NCI-H774 (cell line): ENCODE measurements at places on chromosomes 2 and 18.

DNA sequence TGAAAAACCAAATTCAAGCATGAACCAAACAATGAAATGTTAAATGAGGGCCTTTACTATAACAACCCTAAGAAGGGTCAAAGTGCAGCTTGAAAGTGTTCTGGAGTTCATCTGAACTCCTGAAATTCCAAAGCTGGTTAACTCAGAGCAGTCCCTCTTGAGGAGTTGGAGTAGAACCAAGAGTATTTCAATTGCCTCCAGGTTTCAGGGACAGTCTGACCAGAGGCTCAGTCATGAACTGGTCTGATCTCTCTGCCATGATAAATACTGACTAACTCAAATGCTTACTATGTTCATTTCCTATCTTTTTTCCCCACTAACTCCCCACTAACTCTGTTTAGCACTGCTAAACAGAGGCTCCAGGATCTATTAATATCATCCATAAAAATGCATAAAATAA is 2.7 kb downstream of the STARD7 start:
- DNase-seq, result no peak

GRCh38 chr2:72515696-72516095 is 310.1 kb downstream of the EXOC6B start:
- no peak for DNase-seq

GRCh38 chr18:12819322-12819721 is 64.7 kb downstream of the PTPN2 start:
- DNase-seq, result no peak

GRCh38 chr2:73187549-73187948 is 14.8 kb upstream of the NOTO start:
- DNase-seq, result no peak

GRCh38 chr18:59056706-59057492 is 82.8 kb upstream of the SEC11C start:
- peak; percentile 43 for DNase-seq

- no peak for DNase-seq
These were observed 634 bp upstream of the CNDP1 start for GRCh38 chr18:74533666-74534065.

DNA sequence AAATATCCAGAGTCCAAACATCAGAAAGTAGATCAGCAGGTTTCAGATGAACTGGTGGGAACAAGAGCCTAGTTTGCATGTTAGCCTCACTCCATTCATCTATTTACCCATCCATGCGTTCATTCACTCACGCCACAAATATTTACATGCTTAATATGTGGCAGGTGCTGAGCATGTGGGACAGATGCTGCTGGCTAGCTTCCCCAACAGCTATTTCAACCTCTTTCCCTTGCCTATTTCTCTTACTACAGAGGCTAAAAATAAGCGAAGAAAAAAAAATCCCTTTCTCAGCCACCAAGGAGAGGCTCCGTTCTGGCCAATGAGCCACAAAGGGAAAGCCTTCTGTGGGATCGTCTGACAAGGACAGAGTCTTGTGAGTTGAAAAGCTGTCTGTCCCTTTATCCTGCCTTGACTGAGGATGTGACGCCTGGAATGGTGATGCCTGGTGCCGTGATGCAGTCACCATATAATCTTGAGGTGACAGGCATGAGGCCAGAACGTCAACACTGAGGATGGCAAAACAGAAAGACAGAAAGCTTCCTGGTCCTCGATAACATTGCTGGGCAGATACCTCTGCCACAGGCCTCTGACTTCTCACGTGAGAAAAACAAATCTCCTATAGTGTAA is 78.2 kb downstream of the KCTD1 start:
- peak; percentile 85 for DNase-seq

- no peak for DNase-seq
These were observed 54.7 kb downstream of the RTN4 start for GRCh38 chr2:54995553-54995952.

- DNase-seq, result no peak
These were observed 26.8 kb downstream of the DSG4 start for GRCh38 chr18:31403409-31403808.

DNA sequence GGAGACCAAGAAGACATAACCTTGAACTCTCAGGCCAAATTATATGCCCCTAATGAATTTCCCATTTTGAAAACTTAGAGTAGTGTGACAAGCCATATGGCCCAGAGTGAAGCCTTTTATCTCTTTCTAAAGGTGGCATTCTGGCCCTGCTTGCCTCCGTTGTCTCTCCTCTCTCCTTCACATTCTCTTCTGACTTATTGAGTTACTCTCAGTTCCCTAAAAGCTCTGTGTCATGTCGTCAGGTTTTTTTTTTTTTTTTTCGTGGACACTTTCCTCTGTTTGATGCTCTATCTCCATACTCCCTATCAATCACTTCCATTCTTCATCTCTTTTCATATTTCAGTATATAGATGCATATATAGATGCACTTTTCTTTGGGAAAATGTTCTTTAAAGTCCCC is 128.1 kb upstream of the RPRM start:
- DNase-seq, result no peak

- DNase-seq, result no peak
These were observed 253.1 kb downstream of the SH3BP4 start for GRCh38 chr2:235204948-235205347.

DNA sequence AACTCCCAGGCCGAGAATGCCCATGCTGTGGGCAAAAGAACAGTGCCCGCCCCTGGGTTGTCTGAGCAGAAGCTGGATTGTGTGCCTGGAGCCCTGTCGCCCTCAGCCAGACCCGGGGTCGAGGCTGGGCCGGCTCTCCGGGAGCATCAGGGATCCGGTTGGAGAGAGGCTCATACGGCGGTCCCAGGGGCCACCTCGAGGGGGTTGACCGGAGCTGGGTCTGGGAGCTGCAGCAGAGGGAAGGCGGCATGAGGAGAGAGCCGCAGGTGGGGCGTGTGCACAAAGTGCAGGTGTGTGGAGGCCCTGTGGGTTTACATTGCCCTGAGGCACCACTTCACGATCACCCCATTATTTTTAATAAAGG is 39.5 kb downstream of the MBP start:
- no peak for DNase-seq

GRCh38 chr18:31688606-31689005 is 4.2 kb upstream of the B4GALT6 start:
- no peak for DNase-seq

GRCh38 chr18:36298126-36298741 is 721 bp downstream of the FHOD3 start:
- no peak for DNase-seq

DNA sequence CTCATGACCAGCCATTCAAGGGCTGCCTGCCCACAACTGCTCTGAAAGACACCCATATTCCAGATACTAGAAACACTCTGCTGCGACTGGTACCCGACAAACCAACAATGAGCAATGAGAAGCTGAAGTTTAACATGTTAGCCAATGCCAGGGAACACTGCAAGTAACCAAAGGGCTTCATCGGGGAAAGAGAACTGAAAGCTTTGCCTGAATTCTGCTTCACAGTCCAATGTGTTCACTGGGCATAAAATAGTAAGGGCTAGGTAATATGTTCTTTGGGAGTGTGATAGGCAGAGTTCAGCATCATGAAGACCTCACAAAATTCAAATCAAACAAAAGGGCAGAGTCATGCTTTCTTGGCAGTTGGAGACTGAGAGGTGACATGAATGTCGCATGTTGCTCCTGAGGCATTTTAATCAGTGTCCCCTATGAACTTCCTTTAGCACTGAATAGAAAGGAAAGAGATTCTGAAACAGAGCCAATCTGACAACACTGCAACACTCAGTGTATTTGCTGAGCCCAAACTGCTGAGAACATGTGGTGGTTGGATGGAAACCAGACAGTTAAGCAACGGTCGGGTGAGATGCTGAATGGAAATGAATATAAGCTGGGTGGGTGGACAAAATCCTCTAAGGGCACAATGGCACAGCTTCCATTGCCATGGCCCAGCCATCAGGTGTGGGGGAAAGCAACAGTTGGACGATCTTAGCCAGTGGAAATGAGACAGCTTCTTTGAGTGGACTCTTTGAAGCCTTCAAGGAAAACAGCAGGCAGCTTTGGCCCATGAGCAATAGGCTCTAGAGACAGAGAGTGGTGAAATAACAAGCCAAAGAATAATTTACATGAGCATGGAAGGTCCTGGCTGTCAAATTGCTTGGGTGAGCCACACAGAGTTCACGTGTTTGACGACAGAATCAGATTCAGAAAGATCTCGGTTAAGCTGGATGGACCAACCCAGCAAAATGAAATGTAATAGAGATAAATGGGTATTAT is 277.5 kb downstream of the AFF3 start:
- no peak for DNase-seq

- DNase-seq, result no peak
These were observed 8.0 kb upstream of the GPR75 start for GRCh38 chr2:53867773-53868172.

GRCh38 chr2:176725873-176726645 is 456.8 kb downstream of the MTX2 start:
- DNase-seq, result no peak

DNA sequence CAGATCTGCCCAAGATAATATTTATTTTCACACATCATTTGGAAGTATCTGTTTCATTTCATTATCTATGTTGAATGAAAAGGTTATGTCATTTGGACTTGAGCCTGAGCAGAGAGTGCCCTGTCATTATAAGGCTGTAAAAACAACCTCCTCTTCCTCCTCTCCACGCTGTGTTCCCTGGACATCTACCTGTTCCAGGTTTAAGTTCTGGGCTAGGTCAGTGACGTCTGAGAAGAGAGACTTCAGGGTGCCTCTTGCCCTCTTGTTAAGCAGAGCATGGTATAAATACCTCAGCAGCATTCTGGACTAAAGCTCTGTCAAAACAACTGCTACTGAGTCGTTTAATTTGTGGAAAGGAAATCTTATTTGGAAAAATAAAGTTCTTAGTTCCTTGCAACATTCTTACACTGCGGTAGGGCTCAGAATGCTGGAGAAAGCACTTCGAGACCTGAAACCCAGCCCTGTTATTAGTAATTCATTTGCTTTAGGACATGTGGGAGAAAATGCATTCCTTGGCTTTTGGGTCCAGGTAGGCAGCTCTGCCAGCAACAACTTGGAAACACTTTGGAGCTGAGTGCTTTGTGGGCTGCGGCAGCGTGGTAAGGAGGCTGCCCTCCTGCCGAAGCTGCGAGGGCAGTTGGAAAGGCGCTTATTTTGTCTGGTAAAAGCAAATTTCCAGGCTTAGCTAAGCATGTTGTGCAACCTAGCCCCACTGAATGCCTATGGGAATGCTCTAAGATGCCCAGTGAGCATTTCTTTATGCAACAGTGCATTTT is 91.8 kb upstream of the NEDD4L start:
- DNase-seq, result no peak

GRCh38 chr2:239621611-239622010 is 220.8 kb upstream of the HDAC4 start:
- DNase-seq, result no peak

GRCh38 chr2:228767196-228767595 is 503.9 kb downstream of the PID1 start:
- no peak for DNase-seq

GRCh38 chr2:172328103-172328841 is 99.1 kb upstream of the ITGA6 start:
- DNase-seq, result no peak

GRCh38 chr2:788227-789032 is 111.2 kb upstream of the TMEM18 start:
- no peak for DNase-seq

DNA sequence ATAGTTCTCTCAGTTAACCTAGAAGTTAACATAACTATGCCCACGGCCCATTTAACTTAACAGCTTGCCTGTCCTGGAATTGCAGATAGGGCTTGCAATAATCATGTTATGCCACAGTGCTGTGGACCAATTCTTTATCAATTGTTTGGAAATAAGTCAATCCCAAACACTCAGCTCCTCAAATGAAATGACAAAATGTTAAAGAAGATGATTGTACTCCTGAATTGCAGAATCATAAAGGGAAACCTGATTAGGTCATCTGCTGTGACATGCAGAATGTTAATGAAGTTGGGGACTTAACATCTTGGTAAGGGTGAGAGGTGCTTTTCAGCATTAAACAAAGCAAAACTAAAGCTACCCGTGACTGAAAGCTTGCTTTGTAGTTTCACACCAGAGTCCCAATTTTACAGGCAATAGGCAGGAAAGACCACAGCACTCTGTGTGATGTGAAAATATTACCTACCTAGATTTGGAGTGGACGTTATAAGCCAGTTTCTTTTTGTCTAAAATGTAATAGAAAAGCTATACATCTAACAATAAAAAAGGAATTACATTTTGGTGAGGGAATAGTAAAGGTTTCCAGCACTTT is 364.0 kb downstream of the GPD2 start:
- no peak for DNase-seq

GRCh38 chr2:86226070-86226469 is 26.8 kb downstream of the MRPL35 start:
- no peak for DNase-seq

GRCh38 chr2:84894131-84894586 is 11.3 kb upstream of the TMSB10 start:
- DNase-seq, result no peak

GRCh38 chr2:24875272-24875671 is 44.8 kb downstream of the ADCY3 start:
- DNase-seq, result no peak

DNA sequence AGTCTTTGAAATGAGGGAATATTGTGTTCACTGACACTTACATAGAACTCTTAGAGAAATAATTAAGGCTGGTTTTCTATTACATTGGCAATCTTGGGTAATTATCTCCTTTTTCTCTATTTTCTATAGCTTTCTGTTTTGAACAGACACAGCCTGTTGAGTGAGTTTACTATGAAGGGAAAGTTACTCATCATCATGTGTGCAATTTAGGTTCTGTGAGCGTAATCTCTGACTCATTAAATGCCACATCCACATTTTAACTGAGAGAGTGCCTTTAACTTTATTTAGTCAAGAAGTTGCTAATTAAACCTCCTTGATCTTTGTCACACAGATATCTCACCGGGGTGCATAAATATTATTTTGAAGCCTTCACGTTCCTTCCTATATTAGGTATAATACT is 174.0 kb upstream of the SLC8A1 start:
- DNase-seq, result no peak

GRCh38 chr2:3102922-3103569 is 274.6 kb downstream of the EIPR1 start:
- DNase-seq, result no peak

GRCh38 chr18:79933765-79934164 is 17.7 kb downstream of the SLC66A2 start:
- no peak for DNase-seq

DNA sequence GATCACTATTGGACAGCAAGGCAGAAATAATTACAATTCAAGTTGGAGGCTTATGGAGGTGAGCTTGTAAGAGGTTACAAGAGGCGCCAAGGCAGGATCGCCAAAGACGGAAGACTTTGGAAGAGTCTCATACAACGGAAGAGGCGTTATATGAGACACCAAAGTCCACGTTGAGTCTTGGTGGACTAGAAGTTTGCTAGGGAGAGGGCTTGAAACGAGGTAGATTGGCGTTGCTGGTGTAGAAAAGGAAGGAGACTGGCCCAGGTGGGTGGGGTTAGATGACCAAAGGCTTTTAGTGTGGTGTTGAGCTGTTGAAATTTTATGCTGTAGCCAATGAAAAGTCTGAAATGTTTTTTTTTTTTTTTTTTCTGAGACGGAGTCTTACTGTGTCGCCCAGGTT is 1.4 kb downstream of the MSH2 start:
- no peak for DNase-seq

GRCh38 chr2:85929096-85930050 is 40.6 kb upstream of the ST3GAL5 start:
- DNase-seq, result no peak

GRCh38 chr2:241309684-241310117 is 5.8 kb downstream of the HDLBP start:
- no peak for DNase-seq
